Activated T-cell treated with anti-CD3 and anti-CD28 coated beads for 4 hours (primary cell): ENCODE measurements at places on chromosomes 2 and 18.

DNA sequence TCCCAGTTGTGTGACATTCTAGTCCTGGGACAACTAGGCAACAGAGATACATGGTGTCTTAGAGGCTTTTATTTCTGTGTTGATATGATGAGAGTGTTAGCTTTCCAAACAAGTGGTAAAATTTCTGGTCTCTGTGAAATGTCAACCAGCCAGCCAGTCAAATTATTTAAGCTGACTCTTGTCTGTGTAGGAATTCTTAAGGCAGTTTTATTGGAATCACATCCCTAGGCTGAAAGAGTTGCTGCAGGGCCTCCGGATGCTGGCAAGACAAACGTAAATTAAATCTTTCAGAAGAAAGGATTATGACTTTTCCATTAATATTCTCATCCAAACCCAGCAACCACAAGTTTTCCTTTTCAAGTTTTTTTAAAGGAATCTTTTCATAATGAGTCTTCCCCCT, 44.6 kb downstream of the SERPINB7 start:
- DNase-seq = no peak

DNA sequence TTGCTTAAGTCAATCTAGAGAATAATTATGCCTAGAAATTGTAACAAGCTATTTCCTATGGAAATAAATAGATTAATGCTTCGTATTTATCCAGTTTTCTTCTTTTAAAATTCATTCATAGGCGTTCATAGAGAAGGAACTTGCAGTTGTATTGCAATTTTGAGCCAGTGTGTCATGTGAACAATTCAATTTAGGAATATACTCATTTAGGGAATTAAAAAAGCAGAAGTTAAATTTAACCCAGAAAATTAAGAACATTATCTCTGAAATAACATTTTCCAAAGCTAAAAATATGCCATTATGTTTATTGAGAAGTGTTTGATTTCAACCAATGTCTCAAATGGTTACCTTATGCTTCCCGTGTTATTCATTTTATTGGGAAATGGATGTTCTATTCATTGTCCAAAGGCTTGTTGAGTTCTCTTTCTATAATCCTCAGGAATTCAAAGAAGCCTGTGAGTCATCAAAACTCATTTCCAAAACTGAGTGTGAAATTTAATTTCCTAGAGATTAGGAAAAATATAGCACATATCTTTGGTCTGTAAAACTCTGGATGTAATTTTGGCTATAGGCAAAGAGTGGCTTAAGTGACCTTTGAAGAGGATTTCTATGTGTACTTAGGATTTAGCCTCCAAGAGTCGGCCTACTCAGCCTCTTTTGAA, 99.7 kb downstream of the SLC8A1 start:
- no peak for DNase-seq

DNA sequence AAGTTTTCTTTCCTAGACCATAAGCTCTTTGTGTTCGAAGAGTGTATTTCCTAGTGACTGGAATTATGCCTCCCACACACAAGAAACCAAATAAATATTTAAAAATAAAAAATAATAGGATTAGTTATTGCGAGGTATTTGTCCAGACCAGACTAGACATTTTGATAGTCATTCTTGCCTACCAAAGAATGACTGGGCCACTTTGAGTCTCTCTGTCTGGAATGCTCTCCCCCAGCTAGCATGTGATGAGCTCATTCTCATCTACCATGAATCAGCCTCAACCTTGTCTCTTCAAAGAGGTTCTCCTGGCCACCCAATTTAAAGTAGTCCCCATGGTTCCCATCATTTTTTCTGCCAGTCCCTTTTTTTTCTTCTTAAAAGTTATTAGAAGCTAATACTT, 13.9 kb upstream of the DSC1 start:
- no peak for DNase-seq

- no peak for DNase-seq
Measured at GRCh38 chr2:215136669-215137328, 1.6 kb downstream of the ABCA12 start.

GRCh38 chr2:84435345-84436025, 23.6 kb downstream of the SUCLG1 start:
- DNase-seq = no peak

DNA sequence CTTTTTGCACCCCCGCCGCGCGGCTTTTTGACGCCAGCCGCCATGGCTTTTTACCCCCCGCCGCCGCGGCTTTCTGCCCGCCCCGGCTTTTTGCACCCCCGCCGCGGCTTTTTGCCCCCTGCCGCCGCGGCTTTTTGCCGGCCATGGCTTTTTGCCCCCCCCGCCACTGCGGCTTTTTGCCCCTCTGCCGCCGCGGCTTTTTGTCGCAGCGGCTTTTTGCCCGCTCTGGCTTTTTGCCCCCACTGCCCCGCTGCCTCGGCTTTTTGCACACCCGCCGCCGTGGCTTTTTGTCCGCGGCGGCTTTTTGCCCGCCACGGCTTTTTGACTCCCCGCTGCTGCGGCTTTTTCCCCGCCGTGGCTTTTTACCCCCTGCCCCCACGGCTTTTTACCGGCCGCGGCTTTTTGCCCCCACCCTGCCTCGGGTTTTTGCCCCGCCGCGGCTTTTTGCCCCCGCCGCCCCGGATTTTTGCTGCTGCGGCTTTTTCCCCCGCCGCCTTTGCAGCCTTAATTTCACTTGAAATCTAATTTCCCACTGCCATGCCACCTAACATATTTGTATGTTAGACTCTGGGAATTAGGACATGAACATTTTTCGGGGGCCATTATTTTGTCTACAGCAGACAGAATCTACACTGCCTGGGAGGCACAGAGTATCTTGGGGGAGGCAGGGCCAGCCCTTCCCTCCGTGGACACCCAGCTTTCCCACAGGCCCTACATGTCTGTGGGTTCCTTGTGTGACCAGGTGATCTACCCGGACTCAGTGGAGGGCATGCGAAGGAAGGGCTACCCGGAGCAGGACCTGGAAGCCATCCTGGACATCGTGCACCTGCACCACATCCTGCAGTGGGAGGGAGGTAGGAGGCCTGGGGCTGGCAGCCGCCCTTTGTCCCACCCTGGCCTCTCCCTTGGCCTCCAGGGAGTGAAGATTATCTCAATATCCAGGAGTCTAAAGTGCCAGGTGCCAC, 3031.0 kb upstream of the TEKT4 start:
- DNase-seq = no peak

DNA sequence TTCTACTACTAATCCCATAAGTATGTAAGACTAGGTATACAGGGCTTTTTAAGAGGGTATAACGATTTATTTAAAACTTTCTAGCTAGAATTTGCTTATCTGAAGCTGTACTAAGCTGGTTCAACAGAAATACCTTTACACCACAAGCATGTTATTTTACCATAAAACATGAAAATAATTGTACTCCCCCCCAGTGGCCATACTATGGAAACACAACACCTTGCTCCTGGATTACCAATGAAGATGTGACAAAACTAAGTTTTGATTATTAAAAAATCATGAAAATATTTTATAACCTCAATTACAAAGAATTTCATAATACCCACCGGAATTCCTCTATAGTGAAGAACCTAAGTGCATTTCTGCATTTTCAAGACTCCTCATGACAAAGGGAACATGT, 27.3 kb downstream of the LPIN2 start:
- no peak for DNase-seq

GRCh38 chr18:75607701-75608100, 180.2 kb upstream of the SMIM21 start:
- DNase-seq = no peak

- no peak for DNase-seq
Measured at GRCh38 chr18:75784390-75784789, 356.9 kb upstream of the SMIM21 start.

DNA sequence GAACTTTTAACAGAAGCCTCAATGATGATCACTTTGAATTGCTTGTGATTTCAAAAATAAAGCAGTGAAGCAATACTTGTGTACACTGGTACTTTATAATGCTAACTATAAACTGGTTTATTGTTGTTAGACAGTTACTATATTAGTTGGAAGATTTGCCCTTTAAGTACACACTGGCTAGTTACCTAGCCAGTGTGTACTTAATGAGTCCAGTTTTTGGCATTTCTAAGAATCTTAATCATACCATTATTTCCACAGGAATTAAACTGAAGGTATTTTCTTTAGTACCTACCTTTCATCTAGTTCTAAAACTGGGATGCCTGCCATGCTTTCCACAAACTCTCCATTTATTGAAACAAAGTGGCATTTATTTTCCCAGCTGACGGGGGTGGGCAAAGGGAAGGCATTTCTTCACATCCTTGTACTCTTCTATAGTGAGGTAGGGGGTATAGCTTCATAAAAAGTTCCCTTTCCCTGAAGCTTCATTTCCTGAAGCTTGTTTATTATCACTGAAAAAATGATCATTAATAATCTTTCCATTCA, 49.9 kb downstream of the UGP2 start:
- DNase-seq = no peak

- DNase-seq = no peak
Measured at GRCh38 chr2:241125626-241126025, 23.5 kb upstream of the MTERF4 start.

DNA sequence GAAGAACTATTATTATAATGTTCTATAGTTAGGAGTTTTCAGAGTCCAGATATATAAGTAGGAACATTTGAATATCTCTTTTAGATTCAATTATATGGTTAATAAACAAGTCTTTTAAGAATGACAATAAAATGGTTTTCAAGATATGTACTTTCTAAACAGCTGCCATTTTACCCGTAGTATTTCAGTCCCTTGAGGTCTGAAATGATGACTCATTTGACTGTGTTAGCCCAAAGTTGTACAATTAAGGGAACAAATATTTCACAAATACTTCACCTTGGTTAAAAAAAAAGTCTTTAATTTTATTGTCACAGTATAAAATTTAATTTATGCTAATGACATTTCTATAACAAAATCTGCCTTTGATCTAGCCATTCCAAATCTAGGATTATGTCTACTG, 91.6 kb upstream of the TANK start:
- no peak for DNase-seq

GRCh38 chr2:112494828-112495227, 12.9 kb downstream of the TTL start:
- no peak for DNase-seq

DNA sequence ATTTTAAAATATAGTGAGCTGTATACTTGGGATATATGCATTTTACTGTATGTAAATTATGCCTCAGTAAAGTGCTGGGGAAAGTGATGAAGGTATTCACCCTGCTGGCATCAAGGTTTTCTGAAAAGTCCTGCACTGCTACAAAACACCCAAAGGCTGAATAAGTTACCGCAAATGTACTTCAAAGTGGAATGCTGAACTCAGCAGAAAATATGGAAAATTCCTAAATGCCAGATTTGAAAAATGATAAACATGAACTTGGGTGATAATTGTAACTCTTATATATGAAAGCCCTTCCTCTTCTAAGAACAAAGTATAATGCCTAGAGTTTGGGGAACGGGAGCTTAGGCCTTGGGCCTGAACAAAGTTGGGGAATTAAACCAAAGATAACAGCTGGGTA, 133.0 kb downstream of the GALNT1 start:
- no peak for DNase-seq

DNA sequence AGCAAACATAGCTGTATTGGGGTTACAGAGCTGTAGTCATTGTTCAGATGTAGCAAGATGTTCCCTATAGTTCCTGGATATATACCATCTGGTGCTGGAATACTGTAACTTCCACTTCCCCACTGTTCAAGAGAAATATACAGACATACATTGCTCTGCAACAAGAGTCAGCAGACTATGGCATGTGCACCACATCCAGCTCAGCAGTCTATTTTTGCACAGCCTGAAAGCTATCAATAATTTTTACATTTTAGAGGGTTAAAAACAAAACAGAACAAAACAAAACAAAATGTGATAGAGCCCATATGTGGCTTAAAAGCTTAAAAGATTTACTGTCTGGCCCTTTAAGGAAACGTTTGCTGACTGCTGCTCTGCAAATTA, 31.8 kb upstream of the VIT start:
- DNase-seq = no peak

DNA sequence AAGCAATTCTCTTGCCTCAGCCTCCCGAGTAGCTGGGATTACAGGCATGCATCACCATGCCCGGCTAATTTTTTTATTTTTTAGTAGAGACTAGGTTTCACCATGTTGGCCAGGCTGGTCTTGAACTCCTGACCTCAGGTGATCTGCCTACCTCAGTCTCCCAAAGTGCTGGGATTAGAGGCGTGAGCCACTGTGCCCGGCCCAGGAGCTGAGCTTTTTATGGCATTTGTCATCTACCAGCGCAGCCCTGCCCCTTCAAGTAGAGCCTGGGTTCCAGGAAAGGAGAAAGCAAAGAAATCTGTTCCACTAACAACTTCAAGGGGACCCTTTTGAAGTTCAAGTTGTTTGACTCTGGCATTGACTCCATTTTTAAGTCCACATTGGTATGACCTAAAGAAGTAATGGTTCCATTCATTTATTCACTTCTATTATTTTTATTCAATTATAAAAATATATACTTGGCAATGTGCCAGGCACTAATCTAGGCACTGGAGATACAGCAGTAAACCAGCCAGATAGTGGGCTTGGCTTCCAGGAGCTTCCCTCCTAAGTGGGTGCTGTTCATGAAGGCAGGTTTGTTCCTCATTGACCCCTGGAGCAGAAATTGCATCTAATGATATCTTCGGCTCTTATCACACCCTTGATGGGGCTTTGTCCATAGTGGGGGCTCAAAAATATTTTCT, 8.0 kb upstream of the SFTPB start:
- no peak for DNase-seq

DNA sequence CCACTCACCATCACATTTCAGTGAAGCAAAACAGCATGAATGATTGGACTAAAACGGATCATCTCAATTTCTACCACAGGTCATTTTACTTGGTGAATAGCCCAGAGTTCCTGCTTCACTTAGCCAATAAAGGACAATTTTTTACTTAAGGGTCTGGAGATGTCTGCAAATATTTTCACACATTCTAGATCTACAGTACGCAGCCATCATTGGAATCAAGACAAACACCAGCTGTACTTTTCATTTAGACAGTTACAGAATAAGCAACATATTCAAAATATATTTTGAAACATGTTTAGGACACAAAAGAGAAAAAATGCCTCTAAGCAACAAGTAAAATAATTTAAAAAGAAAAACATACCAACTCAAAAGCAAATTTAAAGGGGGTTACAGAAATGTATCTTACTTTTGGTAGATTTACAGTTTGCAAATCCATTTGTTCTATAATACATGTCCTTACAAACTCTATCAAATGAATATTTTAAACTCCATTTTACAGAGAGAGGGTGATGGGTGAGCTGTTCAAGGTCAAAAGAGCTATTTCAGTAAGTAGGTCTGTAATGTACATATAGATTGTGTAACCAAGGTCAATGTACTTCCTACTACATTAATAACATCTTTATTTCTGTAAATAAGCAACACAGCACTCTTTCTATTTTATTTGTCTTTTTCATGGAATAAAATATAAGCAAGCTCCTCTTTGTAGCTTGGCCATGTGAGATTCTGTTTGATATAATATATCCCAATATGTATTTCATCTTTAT, 13.4 kb downstream of the PPP1R1C start:
- no peak for DNase-seq

- DNase-seq = no peak
Measured at GRCh38 chr2:46378616-46379015, 81.4 kb downstream of the EPAS1 start.
